ENCODE measurements at places on chromosomes 5 and 9.

- DNase-seq, result no peak
Observed at GRCh38 chr9:68778635-68779034, 73.6 kb downstream of the PIP5K1B start.

DNA sequence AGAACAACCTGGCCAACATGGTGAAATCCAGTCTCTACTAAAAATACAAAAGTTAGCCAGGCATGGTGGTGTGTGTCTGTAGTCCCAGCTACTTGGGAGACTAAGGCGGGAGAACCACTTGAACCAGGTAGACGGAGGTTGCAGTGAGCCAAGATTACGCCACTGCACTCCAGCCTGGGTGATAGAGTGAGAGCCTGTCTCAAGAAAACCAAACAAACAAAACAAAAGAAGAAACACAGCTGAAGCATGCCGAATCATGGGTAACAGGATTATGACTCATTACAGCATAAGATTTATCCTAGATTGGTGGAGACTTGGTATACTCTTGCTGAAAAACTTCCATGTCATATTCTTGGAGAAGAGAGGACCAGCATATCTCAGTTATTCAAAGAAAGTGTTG lies 236.7 kb upstream of the CCNH start:
- DNase-seq, result no peak

- no peak for DNase-seq
Observed at GRCh38 chr5:16856531-16856930, 79.6 kb downstream of the MYO10 start.

- no peak for DNase-seq
Observed at GRCh38 chr5:10671041-10672008, 89.7 kb downstream of the DAP start.

GRCh38 chr5:129904667-129905472 lies 605 bp downstream of the CHSY3 start:
- no peak for DNase-seq

- DNase-seq, result no peak
Observed at GRCh38 chr5:67350618-67351201, 154.1 kb upstream of the CD180 start.

- no peak for DNase-seq
Observed at GRCh38 chr9:100083448-100084127, 15.2 kb downstream of the ERP44 start.

- no peak for DNase-seq
Observed at GRCh38 chr5:104178829-104179456, 616.4 kb upstream of the NUDT12 start.

- DNase-seq, result peak; percentile 69
Observed at GRCh38 chr9:114372921-114373448, 14.8 kb downstream of the AKNA start.

DNA sequence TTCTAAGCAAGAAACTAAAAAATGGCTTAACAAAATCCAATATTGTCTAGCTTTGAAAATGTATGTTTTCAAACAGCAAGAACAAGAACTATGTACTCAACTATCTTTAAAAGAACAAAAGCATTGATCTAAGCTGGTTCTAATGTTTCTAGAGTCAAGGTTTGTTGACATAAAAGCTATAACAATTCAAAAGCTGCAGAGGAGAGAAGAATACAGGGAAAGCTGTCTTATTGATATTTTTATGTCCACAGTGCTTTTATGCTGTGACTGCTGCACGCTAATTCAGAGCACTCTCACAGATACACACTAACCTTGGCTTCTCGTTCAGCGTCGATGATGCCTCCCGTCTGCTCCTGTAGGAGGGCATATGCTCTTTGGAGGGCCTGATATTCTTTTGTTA lies 129.5 kb upstream of the DPYSL3 start:
- DNase-seq, result no peak

- no peak for DNase-seq
Observed at GRCh38 chr9:105389796-105390195, 58.0 kb upstream of the FSD1L start.

- DNase-seq, result no peak
Observed at GRCh38 chr5:151202381-151203139, 21.3 kb downstream of the CCDC69 start.

DNA sequence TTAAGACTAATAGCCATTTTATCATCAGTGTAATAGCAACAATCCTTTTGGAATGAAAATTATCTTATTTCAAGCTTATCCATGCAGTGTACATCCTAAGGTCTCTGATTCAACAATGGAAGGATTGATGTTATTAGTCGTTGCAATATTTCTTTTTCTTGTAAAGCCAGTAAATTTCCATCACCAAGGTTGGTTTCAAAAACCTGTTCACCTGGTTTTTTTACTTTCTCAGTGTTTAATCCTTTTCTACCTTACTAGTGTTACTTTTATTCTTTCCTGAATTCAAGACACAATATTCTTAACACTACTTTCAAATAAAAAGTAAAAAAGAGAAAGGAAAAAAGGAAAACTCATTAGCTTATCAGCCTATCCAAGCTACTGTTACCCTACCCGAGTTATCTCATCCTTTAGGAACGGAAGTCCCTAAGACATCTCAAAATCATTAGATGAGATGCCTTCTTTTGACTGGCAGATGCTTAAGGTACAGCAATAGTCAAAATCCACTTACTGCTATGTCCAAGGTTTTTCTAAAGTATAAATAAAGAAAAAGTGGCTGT lies 5.4 kb downstream of the ZFR start:
- no peak for DNase-seq

DNA sequence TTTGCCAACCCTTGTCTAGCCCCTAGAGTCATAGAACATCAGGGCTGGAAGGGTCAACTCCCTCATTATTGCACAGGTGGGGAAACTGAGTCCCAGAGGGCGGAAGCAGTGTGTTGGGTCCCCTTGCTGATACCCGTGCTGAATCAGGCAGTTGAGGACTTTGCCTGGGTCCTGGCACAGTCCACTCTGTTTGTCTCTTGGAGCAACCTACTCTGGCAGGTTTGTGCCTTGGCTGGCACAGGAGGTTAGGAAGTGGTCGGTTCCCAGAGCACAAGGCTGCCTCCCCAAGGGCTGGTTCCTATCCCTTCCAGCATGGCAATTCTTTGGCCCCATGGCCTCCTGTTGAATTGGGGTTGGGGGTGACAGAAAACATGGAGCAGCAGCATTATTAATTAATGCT lies 94.5 kb upstream of the SHB start:
- DNase-seq, result no peak

DNA sequence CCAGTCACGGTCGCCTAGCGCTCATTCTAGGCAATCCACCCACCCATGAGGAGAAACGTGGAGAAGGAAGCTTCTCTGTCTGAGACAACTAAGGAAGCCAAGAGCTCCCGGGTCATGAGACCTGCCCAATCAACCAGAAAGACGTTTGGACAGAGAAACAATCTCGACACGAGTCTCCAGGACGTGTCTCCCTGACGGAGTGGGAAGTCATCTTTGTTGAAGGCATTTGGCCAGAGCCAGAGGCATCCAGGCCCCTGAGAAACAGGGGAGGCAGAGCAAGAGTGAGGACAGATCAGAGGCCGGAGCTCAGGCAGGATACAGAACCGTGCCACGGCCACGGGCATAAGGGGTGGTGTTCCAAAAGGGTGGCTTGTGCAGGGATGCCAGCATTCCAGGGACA lies 479.0 kb downstream of the SPATA31A7 start:
- no peak for DNase-seq

GRCh38 chr9:129166623-129167557 lies 11.2 kb downstream of the IER5L start:
- DNase-seq, result no peak

- DNase-seq, result no peak
Observed at GRCh38 chr5:95280401-95281095, 4.3 kb downstream of the MCTP1 start.

DNA sequence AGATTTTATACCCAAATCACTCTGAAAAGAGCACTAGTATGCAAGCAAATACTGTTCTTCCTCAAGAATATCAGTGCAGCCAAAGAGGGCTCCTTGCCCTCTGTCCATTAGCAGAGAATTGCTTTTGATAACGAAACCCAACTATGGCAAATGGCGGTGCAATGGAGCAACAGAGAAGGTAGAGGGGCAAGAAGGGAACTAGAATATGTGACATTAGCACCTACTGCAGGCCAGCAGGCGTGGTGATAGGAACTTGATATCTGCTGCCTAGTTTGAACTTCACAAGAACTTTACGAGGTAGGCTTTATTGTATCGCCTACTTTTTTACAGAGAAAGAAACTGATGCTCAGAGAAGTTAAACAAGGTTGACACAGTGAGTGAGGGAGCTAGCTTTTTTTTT lies 66.1 kb downstream of the APBA1 start:
- DNase-seq, result no peak

- DNase-seq, result no peak
Observed at GRCh38 chr5:152061095-152061494, 136.4 kb upstream of the GLRA1 start.

DNA sequence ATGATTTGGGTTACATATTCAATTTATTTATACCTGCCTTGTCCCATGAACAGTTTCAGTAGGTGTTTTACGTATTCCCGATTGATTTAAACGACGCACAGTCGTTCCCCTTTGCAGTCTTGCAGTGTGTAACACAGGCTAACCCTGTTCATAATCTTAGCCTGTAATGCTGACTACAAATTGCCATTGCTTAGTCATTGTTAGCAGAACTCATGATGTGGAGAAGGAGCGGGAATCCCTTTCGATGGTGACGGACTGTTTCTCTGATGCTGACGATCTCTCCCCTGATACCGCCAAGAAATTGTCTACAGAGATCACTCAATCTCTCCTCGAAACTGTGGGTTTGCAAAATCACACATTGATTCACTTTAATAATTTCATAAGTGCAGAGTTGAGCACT lies 93.2 kb downstream of the MRPL36 start:
- no peak for DNase-seq

GRCh38 chr9:93287189-93287552 lies 103.2 kb downstream of the WNK2 start:
- DNase-seq, result no peak

DNA sequence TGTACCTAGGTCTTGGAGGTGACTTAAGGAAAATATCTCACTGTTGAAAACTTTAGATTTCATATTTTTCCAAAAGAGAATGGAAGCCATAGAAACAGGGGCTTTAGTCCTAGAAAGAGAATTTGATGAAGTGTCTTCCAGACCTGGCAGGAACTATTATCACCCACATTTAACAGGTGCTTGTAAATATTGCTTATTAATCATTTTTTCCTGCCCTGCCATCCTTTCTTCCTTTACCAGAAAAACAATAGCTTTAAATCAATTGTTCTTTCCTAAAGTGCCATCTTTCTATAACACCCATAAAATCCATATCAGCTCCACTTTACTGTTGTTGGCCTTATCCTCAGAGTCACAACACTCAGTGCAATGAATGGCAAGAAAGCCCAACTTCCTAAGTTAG lies 350.9 kb downstream of the YTHDC2 start:
- no peak for DNase-seq

DNA sequence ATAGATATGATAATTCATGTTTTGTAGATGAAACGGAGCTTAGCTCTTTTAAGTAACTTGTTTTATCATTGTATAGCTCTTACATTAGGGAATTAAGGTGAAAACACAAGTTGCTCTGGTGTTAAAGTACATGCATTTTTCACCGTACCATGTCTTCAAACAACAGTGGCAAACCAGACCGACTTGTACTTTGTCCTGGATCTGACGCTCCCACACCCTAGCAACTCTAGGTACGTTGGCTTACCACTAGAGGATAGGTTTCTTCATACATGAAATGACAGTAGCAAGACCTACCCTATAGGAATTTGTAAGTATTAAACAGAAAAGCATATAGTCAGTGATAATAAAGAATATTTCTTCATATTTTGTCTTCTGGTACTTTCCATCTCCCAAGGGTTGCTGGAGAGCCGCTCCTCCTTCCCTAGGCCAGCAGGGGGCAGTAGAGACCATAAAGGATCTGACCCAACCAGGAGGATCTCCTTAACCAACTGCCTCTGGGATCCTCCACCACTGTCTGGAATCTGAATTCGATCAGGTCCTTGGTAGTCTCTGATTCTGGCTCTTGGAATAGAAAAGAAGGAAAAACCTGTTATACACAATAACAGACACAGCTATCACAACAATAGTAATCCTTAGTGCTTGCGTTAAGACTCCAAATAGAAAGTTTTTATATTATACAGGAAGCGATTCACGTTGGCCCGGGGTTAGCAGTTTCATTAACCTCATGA lies 136.7 kb downstream of the CAVIN4 start:
- DNase-seq, result no peak

DNA sequence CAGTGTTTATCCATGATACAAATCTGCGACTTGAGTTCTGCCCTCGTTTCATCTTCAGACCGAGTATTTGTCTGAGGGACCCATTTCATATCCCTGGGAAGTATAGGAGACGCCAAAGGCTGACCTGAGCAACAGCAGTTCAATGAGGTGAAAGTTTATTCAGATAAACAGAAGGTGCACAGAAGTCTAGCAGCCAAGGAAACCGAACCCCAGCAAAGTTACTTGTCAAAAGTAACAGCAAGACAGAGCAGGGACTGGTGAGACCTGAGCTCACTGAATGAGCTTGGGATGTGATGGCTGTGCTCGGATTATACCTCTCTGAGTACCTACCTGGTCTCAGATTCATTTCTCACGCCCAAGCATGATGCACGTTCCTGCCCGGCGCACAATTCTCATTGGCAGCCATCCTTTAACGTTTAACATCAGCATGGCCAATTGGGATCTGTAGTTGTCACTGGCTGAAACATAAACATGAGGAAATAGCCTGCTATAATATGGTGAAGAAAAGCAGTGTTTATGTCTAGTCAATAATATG lies 599 bp downstream of the LYRM7 start:
- no peak for DNase-seq

DNA sequence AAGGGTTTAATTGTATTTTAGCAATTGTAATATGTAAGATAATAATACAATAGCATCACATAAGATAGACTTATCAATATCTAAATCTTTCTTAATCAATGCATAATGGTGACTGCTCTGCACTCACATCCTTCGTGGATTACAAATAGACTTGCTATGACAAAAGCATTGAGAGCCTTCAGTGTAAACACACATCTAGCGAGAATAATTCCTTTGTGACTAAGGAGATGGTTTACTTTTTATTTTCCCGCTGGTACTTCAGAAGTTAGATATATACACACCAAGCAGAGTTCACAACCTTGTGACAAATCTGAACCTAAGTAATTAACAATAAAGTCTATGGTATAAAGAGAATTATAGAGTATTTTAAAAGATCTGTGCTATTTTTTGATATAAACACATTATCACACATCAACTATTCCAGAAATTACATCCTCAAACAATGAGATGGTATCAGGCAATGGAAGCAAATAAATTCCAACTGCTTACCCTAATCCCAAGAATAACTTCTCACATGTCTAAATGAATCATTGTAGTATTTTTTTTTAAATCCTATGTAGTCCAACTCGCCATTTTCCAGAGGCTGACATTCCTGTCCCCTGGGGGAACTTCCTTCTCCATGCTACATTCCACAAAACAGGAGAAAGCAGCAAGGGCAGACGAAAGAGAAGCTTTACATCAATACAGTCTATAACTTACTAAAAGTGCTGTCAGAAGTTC lies 51.2 kb downstream of the MAPKAP1 start:
- DNase-seq, result no peak

DNA sequence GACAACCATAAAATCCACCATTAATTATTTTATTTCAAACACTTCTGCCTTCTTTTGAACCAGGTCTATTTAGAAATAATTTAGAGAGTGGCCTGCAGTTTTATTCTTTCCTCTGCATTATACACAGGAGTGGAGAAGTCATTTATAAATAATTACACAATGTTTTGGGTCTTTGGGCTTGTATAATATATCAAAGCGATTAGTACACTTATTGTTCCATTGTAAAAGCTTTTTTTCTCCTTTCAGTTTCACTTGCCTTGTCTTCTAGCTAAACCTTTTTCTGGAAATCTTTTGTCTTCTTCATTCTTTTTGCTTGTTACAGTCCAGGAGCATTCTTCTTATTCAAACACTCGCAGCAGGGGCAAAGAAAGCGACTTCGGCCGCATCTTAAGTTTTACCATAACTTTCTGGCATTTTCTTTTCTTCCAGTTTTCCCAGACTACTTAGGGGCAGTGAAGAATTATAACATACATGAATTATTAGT lies 7.3 kb upstream of the NEUROG1 start:
- DNase-seq, result no peak

Data from activated CD8-positive, alpha-beta memory T cell treated with anti-CD3 and anti-CD28 coated beads for 1 hour (primary cell).